ENCODE measurements at places on chromosomes 7 and 10.

GRCh38 chr10:69146759-69147158 lies 22.8 kb downstream of the VPS26A start:
- no peak for DNase-seq

DNA sequence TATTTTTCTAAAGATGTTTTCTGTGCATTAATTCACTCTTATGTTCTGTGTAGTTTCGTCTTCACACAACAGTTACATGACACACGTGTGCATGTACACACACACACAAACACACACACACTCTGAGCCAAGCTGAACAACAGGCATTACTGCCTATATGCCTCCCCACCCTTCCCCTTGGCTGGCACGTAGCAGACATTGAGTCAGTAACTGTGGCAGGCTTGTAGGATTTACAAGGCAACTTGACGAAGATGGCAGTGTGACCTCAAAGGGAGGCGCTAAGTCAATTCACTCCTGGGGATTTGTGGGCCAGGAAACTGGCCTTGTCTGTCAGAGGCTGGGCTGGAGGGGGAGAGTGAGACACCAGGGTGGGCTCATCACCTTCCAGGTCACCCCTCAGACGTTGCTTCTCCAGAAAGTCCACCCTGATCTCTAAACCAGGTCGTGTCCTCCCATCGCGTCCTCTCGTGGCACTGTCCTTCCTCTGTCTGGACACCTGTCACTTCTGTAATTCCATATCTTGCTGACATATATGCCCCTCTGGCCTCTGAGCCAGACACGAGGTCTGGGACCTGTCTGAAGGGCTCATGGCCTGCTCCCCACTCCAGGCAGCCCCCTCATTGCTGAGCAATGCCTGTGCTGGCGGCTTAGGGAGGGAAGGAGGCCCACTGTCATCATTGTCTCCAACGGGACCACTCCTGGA lies 41.1 kb upstream of the INPP5A start:
- DNase-seq: no peak

- DNase-seq: peak; percentile 39
Measured at GRCh38 chr7:132972745-132973144, 109.1 kb downstream of the CHCHD3 start.

GRCh38 chr7:80136261-80137055 lies 1.8 kb downstream of the GNAI1 start:
- peak; percentile 49 for DNase-seq

DNA sequence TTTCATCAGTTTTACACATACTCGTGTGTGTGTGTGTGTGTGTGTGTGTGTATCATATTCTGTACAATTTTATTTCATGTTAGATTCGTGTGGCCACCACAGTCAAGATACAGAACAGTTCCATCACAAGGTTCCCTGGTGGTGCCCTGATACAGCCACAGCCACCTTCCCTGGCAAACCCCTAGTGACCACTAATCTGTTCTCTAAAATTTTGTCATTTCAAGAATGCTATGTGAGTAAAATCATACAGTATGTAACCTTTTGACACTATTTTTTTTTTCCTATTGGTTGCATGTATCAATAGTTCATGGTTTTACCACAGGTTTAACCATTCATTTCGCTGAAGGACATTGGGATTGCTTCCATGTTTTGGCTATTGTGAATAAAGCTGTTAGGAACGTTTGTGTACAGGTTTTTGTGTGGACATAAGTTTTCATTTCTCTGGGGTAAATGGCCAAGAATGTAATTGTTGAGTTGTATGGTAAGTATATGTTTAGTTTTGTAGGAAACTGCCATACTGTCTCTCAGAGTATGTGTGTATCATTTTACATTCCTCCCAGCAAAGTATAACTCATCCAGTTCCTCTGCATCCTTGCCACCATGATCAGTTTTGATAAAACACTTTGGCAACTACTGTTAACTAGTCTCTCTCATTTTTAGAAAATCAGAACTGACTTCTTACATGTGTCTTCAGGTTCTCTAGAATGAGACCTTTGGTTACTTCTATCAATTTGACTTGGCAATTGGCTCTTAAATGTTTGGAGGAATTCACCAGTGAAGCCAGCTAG lies 20.6 kb downstream of the KLHDC10 start:
- no peak for DNase-seq

DNA sequence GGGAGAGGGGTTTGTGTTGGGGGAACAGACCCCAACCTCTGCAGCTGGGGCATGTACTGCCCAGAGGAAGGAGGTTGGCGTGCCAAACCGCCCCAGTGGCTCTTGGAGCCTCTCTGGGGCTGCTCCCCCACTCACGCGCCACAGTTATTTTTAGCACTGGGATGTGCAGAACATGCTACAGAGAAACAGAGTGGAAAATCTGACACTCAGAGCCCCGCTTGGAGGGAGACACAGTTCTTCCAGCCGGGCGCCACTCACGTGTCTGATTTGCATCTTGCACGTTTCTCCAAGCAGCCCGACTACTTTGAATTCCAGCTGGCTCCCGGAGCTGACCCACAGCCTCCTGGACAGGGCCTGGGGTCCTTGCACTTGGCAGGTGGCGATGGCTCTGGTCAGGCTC lies 182.0 kb downstream of the RPS24 start:
- DNase-seq: peak; percentile 83

DNA sequence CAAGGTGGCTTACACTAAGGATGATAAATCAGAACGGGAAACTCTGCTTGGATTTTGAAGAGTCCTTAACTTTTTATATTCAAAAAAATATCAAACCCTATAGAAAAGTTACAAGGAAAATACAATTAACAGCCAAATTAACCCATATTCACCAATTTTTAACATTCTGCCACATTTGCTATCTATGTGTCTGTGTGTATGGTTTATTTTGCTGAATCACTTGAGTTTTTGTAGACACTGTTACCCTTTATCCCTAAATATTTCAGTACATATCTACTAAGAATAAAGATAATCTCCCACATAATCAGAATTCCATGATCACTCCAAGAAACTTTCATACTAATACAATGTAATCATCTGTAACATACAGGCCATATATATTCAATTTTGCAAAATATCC lies 1.2 kb upstream of the SRPK2 start:
- no peak for DNase-seq

DNA sequence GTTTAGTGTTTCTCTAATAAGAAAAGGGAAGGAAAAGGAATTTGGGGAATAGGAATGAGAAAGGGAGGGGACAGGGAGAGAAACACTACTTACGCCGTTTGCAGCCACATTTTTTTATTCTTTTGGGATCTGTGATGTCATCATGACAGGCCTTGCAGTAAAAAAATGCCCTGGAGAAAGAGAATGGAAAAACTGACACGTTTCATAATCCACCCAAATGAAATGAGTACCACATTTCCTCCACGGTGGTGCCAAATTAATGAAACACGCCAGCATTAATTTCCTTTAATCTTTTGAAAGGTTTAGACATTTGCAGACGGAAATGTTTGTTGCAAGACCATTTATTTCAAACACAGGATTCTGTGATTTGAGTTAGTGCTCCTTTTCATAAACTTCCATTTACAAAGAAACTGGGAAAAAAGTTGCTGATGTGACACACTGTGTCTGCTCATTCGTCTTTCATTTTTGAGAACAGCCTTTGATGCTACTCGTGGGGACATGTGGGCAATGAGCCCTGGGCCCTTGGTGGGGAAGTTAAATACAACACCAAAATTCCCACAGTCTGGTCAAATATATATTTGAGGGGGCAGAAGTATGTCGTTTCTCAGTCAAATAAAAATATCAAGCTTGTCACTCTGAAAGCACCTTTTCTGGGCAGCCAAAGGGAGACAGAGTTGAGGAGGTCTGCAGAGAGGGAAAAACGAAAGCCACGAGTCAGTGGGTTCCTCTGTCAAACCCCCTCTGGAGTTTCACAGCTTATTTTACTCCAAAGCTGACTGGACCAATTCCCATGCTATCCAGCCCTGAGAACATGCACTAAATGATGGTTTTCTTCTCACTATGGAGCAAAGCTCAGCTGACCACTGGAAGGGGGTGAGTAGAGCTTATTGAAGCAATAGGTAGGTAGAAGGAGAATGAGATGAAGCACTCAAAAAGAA lies 625.5 kb downstream of the KCNMA1 start:
- peak; percentile 59 for DNase-seq

DNA sequence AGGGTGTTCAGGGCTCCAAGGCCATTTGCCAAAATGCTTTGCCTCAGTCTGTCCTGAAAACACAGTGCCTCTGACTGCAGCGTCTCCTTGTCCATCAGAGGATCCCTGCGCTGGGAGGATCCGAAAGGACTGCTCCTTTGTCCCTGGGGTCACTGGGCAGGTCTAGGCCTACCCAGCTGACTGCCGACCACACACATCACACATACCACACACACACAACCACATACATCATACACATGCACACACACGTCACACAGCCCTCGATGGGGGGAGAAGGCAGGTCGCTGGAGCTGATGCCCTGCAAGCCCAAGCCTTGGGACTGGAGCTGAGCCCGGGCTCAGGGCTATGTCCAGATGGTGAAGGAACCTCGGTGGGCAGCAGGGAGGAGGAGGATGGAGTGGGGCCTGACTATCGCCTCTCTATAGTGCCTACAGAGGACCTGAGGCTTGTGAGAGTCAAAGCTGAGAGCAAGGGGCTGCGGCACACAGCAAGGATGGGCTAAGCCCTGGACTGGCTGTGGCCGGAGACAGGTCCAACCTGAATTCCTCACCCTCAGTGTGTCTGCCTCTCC lies 29.1 kb downstream of the GPRIN2 start:
- DNase-seq: no peak

DNA sequence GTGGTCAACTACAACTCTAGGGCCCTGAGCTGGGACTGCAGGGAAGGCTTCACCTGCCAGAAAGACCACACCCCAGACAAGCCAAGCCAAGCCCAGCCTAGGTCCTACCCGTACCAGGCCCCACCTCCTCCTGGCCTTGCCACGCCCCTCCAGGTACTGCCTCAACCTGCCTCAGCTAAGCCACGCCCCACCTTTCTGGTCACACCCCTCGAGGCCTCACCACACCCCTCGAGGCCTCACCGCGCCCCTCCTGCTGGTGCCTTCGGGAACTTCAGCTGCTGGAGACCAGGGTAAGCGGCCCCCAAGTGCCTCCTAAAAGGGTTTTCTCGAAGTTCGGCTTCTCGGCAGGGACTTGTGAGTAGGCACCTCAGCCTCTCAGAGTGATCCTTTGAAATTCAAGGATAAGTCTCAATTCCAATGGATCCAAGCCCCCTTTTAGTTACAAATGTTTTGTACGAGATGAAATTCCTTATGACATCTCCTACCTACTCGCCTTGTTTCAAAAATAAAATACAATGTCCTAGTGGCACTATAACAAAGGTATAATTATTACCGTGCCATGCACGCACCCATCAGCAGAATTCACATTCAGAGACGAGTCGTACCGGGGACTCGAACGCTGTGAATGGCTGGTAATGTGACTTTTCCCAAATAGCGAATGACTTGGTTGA lies 171.2 kb downstream of the ARHGAP21 start:
- no peak for DNase-seq

DNA sequence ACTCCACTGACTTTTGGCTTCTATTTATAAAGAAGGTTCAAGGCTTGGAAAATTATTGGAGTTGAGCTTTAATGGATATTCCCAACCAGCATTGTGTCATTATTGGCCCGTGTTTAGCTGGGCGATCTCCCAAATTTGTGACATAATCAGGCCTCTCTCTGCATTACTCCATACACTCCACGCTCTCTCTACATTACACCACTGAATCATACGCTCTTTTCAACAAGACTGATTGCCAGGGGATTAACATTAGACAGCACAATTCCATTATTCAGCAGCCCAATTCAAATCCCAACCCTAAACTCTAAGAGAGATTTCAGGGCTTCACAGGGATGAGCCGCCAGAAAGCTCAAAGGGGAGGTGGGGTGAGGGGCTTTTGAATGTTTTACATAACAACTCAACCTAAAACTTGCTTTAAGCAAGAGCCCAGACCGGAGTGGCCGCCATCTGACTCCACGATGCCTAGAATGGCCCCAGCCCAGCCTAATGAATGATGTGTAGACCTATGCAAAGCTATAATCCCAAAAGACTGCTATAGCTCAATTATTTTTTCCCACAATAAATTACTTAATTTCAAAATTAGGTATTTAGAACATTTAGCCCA lies 61.8 kb downstream of the FGFR2 start:
- peak; percentile 64 for DNase-seq

GRCh38 chr10:101032637-101033224 lies 1.7 kb downstream of the SFXN3 start:
- DNase-seq: peak; percentile 91

DNA sequence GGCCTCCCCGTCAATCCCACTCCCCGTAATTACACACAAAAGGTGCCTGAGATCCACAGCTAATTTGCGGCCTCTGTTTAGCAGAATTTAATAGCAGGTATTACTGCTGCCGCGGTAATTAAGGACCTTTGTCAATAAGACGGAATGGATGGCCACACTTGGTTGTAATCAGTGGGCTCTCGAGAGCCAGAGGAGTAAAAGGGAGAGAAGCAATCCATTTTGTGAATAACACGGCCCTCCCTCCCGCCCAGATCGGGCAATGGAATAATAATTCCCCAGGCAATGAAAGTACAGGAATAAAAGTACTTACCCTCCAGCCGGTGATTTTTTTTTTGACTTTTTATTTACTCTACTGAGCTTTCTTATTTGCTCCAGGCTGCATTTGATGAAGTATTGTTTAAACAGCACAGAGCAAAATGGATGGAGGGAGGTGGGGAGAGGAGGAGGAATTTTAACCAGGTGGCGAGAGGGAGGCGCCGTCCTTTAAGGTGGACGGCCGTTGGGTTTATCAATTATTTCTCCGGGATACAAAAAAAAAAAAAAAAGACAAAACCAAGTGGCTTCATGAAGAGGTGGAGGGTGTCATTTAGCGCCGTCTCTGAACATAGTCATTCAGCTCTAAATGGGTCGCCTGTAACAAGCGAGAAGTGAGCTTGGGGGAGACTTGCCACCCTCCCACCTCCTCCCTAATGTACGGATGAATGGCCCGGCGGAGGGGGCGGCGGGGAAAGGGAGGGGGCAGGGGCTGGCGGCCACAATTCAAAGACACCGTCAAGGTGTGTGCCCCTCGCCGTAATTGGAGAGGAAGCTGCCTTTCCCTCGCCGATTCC lies 120.3 kb downstream of the BUB3 start:
- DNase-seq: no peak

DNA sequence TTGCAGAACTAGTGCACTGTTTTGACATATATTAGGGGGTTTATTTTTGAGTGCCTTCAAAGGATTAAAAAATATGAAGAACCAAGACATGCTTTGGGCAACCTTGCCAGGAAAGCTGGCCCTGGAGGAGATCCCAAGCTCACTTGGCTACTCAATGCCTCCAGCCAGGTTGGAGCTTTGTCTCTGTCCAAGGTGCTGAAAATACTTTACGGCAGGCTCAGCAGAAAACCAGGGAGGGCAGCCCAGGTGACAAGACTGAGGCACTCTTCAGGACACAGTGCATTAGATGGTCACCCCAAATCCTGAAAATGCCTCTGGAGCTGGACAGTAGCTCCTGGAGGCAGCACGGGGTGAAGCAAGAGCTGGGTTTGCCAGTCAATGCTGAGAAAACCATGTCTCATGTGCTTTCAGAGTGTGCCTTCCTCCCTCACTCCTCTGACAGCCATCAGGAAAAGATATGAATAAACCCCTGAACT lies 5.8 kb upstream of the KCNH2 start:
- DNase-seq: peak; percentile 30

- no peak for DNase-seq
Measured at GRCh38 chr10:127993056-127993690, 86.3 kb downstream of the PTPRE start.

Measured in fibroblast of skin of abdomen (primary cell).